ENCODE measurements at places on chromosomes 5 and 9.
A peak's percentile ranks its signal among the peaks of the same experiment; 100 is the strongest.

DNA sequence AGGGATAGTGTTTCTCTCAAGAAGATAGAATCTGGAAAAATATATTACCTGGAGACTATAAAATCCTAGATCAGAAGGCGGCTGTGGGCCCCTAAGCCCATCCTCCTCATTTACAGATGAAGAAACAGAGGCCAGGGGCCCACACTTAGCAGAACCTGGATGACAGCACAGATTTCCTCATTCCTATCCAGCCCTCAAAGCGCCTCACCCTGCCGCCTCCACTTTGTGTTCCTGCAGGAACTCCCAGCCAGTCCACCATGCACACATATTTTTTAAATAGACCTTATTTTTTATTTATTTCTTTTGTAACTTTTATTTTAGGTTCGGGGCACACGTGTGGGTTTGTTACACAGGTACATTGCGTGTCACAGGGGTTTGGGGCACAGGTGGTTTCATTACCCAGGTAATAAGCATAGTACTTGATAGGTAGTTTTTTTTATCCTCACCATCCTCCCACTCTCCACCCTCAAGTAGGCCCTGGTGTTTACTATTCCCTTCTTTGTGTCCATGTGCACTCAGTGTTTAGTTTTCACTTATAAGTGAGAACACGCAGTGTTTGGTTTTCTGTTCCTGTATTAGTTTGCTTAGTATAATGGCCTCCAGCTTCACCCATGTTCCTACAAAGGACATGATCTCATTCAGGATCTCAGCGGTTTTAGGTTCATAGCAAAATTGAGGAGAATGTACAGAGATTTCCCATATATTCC lies 85.5 kb upstream of the MAP1B start:
- DNase-seq = no peak

- no peak for DNase-seq
Measured at GRCh38 chr9:134590240-134591081, 51.1 kb upstream of the COL5A1 start.

- DNase-seq = no peak
Measured at GRCh38 chr5:169971780-169972179, 8.5 kb downstream of the INSYN2B start.

- DNase-seq = no peak
Measured at GRCh38 chr9:120655005-120655622, 59.2 kb downstream of the MEGF9 start.

- no peak for DNase-seq
Measured at GRCh38 chr5:136910625-136911024, 545.3 kb upstream of the TRPC7 start.

DNA sequence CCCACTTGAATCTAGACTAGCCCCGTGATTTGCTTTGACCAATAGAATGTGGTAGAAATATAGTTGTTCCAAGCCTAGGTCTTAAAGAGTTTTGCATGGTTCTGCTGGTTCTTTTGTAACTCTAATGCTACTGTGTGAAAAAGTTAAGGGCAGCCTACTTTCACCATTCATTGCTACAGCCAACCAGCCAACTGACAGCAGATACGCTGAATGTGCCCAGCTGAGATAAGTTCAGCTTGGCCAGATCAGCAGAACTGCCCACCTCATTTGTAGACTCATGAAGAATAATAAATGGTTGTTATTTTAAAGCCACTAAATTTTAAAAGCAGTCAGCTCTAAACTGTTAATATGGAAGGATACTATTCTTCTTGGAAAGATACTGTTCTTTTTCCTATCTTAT lies 23.9 kb downstream of the NR3C1 start:
- DNase-seq = no peak

- peak; percentile 71 for DNase-seq
Measured at GRCh38 chr5:43631182-43631910, 28.4 kb downstream of the NNT start.

DNA sequence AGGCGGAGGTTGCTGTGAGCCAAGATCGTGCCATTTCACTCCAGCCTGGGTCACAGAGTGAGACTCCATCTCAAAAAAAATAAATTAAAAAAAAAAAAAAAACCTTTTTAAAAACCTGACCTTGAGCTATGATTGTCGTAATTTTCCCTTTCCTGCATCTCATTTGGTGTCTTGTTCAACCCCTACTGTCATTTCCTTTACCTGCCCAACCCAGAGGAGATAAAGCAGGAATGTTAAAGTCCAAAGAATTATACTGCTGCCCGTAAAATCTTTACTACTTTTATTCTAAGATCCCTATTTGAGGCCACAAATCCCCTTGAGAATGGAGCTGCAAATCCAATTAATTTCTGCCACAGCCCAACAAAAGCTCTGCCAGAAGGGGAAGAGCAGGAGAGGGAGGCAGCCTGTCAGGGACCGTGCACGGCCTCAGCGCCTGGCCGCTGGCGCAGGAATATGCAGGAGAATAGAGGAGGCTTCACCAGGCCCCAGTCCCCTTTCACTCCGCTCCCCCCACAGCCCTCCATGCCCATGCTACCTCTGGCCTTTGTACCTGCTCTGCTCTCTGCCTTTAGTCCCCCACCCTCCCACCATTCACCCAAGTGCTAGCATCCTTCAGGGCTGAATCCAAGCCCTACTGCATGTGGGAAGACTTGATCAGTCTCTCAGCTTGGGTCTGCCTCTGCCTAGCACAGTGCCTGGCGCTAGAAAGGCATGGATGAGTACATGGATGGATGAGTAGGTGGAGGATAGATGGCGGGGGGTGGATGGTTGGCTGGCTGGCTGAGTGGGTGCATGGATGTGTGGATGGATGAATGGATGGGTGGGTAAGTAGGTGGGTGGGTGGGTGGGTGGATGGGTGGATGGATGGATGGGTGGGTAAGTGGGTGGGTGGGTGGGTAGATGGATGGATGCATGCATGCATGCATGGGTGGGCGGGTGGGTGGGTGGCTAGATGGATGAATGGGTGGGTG lies 99.8 kb upstream of the SARDH start:
- no peak for DNase-seq

DNA sequence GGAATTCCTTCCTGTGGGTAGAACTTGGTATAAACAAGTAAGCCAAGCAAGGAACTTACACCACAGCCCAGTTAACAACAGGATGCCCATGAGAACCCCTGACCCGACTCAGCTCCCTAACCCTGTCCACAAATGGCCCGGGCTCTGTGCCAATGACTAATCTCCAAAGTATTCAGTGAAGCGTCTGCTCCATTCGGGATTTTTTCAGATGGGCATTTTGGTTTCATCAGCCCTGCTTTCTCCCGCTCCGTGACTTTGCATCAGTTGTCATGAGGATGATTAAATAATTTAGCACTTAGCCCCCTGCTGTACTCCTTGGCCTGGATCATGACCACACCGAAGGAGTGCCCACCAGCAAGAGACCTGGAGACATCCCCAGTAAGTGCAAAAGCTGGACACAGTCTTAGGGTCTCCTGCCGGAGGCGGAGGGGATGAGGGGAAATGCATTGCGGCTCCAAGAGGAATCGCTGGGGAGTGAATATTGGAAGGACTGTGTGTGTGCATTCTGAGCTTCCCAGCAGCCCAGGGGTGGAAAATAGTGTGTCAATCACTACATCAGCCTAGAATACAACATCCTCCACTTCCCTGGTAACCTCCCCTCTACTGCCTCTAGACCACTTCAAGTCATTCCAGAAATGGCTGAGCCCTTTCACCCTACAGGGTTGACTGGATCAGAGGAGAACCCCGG lies 41.4 kb upstream of the DNAH5 start:
- DNase-seq = peak; percentile 57

DNA sequence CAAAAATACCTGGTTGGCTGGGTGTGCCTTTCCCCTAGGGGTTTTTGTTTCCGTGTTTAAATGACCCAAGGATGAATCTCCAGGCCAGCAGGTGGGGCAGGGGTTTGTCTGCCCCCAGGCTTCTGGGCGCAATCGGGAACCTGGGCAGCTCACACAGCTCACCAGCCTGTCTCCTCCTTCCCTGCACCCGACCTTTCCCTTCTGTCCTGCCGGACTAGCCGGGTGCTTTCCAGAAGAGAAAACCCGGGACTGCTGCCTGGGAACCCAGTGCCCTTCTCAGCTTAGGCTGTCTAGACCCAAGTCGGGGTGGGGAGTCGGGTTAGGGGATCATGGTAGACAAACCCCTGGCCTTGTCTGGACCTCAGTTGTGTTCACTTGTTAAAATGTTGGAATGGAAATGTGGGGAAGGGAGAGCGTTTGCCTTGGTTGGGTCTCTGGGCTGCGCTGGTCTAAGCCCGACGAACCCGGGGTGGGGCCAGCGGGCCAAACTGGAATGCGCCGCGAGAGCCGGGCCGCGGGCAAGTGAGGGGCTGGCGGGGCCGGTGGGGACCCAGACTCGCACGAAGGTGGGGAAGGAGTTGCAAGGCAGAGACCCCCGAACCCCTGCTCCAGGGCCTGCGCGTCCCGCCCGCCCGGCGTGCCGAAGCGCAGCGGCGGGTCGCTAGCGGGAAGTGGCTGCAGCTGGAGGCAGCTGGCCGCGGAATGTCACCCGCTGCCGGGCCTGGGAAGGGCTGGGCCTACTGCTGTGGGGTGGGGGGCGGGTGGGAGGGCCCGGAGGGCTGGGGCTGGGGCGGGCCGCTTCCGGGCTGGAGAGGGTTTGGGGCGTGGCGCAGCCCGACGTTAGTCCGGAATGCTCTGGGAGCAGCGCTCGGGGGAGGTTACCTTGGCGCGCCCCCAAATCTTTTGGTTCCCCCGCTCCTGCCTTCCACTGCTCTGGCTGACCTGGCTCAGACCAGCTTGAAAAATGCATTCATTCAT lies 84.6 kb downstream of the DAB2IP start:
- no peak for DNase-seq

DNA sequence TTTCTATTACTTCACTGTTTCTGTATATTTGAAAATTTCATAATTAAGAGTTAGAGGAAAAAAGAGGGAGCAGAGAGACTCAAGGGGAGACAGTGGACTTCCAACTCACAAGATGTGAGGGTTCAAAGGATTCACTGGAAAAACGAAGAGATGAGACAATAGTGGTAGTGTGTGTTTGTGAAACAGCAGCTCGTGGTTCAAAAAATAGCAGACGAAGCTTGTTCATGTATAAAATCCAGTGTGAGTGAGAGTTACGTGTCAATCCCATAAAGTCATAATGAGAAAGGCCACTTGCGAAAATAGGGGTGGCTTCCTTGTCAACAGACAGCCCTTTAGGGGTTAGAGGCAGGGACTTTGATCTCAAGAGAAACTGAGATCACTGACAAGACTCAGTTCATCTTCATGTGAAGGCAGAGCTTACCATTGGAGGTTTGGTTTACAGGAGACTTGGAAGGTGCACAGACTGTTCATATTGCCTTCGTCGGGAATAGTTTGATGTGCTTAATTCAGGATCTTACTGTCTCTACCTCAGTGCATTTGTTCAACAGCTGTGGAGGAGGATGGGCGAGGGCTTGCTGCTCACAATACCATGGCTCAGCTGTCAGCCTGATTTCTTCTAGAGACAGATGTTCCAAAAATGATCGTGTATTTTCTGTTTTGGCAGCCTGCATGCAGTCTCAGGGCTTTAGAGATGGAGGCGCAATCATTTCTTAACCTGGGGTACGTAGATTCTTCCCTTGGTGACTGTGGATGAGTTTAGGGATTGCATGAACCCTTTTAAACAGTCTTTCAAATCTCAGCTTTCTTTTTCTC lies 105.7 kb upstream of the KLF9 start:
- DNase-seq = no peak

GRCh38 chr9:3277200-3277599 lies 248.6 kb downstream of the RFX3 start:
- DNase-seq = no peak

DNA sequence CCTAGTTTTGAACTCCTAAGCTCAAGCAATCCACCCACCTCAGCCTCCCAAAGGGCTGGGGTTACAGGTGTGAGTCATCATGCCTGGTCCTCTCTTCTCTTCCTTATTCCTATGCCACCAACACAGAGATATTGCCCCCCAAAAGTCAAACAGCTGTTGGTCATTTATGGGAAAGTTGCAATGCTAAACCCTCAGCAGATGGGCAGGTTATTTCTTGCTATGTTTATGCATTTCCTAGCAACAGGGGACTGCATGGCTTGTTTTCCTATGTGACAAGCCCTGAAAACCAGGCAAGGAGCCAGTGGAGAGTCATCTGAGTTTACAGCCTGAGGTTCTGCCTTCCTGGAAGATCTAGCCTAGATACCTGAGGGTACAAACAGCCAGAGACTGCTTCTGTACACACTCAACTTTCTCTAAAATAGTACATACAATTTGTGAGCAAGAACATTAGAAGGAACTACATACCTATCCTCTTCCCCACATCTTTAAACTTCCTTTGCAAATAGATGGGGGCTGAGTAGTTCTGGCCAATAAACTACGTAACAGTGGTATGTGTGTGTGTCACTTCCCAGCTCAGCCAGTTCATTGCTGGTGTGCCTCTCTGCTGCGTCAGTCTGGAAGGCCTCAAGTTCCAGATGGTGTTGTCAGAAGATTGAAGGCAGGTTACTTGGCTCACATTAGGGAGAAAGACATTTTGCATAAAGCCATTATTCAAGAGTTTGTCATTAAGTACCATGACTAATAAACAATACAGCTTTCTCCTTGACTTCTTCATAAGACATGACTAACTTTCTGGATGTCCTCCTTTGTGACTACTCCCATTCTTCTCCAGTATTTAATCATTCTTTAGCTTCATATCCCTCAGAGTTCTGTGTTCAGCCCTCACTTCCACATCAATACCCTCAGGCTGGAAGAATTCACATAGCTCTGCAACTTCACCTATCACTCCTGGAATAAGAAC lies 65.3 kb downstream of the CSNK1A1 start:
- DNase-seq = peak; percentile 99

- DNase-seq = no peak
Measured at GRCh38 chr5:96742538-96742937, 65.2 kb downstream of the ERAP1 start.
